ENCODE measurements at places on chromosomes 6 and 20.

- no peak for DNase-seq
These were observed 102.2 kb downstream of the SLC24A3 start for GRCh38 chr20:19314621-19315020.

- no peak for DNase-seq
These were observed 13.5 kb upstream of the MAFB start for GRCh38 chr20:40702504-40702903.

GRCh38 chr20:51306081-51306480 is 236.4 kb downstream of the NFATC2 start:
- no peak for DNase-seq

GRCh38 chr6:116877743-116878142 is 701 bp downstream of the RFX6 start:
- no peak for DNase-seq

DNA sequence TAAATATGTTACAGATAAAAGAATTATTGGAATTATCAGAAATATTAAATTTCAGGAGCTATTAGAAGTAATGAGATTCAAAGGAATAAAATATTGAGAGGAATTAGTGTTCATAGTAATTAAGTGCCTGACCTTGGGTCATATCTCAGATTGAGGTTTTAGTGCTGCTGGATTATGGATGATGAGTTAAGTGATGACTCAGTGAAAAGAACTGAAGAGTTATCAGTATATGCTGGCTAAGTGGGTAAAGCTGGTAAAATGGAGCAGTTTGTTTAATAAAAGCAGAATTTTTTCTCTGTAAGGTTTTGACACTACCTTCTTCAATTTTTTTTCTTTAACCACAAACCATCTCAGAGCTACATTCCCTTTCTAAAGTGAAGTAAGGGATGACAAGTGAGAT is 206.7 kb downstream of the MANEA start:
- DNase-seq: no peak

DNA sequence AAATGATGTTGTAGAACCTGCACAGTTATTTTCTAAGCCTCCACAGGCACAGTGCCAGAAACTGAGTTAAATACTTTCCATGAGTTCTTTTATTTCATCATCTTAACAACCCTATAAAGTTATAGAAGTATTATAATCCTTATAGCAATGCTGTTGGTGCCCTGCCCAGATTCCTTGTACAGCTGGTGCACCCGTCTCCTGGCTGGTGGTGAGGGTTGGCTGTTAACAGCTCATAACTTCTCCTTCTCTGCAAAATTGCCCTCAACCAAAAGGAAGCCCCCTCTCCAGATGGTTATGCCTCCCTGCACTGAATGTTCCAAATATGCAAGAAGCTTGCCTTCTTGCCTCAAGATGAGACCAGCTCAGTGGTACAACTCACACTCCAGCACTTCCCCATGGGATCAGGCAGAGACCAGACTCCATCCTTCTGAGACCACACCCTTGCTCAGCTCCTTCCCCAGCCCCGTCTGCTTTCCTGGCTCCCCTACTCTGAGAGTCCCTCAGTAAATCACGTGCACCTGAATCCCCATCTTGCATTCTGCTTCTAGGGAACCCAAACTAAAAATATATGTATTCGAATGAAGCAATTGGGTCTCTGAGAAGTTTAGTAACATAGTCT is 304.4 kb upstream of the PLCB4 start:
- no peak for DNase-seq

DNA sequence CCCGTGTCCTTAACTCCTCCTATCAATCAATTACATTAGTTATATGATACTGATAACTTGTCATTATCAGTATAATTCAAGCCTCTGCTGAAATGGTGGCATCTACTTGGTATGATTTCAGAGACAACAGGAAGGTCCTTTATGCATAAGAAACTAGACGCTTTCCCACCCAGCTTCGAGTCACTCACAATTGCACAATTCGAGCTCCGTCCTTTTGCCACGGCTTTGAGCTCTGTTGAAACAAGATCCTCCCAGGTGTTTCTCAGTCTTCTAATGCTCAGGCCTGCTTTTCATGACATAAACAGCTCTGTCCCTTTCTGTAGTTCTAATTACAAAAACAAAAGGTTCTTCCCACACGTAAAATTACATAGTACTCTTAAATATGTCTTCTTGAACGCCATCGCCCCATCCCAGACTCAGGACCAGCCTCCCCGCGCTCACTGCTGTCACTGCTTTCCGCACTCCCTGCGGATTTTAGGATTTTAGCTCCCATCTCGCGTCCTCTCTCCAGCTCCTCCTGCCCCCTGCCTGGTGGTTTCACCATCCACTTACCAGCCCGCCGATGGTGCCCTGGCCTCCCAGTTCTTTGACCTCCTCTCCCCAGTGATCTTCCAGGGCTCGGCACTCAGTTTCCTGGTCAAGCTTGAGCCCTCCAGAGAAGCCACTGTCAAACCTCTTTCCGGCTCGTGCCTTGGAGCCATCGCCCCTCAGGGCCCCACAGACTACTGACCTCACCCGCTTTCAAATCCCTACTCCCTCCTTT is 23.2 kb upstream of the PNPLA1 start:
- DNase-seq: no peak

DNA sequence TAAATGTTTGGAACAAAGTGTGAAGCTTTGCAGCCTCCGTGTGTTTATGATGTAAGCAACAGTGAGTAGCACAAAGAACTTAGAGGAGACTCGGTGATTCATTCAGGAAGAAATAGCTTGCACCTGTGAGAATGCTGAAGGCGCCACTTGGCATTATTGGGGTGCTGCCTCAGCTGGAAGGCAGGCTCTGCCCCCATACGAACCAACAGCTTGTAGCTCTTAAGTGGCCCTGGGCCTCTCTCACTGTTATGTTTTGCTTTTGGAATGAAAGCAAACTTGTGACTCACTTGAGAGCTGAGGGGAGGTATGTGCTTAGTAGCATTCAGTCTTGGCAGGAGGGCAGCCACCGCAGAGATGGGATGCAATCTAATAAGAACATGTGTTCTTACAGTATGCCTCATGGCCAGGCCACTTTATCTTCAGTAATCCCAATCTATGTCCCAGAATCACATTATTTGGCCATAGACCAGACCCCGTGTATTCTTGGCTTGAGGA is 310.7 kb downstream of the EYA4 start:
- no peak for DNase-seq

DNA sequence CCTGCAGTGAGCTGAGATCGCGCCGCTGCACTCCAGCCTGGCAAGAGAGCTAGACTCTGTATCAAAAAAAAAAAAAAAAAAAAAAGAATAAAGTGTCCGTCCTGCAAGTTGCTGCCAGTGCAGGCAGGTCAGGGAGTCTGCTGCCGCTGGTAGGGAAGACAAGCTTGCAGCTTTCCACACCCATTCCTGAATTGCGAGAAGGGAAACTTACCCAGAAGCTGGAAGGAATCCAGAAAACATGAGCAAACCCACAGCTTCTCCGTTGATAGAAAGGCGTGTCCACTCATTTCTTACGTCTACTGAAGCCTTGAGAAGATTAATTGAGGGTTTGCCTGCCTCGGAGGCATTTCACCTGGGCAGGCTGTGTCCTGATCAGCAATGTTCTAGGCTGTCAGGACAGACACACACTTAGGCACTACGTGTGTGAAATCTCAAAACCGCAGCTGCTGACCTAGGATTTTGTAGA is 61.6 kb upstream of the DSP start:
- no peak for DNase-seq

DNA sequence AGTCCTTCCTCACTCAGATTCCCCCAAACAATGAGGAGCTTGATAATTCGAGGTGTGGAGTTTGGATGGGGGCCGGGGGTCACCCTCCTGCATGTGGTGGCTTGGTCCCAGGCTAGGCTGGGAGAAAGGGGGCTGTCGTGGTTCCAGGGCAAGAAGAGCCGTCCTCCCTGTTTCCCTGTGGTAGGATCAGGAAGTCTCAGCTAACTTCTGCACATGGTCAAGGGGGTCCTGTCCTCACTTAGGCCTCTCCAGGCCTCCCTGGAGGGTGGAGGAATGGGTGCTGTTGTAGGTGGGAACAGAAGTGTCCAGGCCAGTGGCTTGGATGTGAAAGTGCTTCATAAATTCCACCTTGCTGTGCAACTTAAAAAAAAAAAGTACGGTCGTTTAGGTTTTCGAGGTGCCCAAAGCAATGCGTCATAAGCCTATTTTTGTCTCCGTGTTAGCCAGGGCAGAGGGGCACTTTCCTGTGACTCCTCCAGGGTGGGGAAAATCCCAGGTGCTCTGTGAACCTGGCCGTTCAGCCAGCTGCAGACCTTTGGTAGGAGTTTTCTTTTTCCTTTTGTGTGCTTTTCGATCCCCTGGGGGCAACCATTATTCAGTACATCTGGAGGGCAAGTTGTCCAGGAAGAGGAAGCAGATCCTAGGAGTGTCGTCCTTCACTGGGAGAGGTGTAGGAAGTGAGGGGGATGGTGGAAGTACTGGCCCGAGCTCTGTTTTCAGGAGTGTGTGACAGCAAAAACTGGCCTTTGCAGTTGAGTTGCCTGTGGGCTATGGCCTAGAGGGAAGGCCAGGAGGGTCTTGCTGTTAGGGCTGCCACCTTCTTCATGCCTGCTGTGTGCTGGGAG is 9.6 kb downstream of the IGF2R start:
- DNase-seq: no peak
